ENCODE measurements at places on chromosomes 12 and 14.

- DNase-seq = peak; percentile 59
These were observed 18.8 kb downstream of the SOCS2 start for GRCh38 chr12:93591137-93591868.

DNA sequence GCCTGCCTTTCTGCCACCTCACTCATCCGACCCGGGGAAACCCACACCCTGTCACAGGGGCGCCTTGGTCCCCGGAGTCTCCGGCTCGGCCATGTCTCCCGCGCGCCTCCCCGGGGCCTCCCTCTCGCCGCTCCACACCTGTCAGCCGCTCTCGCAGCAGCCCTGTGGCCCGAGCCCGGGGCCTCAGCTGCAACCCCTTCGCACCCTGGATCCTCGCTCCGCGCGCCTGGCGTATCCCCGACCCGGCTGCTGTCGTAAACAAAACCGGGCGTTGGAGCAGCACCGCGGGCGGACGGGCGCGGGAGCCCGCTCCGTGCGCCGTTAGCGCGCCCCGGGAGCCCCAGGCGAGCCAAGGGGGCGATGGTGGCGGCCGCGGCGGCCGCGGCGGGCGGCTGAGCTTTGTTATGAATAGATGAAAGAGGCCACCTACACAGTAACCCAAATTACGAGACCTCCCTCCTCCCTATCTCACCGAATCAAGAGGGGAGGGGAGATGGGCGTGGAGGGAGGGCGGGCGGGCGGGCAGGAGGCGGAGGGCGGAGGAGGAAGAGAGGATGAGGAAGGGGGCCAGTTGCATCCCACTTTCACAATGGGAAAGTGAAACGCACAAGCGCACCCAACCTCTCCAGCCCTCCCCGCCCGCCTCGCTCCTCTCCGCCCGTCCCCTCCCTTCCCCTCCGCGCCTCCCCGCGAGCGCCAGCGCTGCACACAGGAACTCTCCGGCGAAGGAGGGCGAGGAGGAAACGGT, at the start of gene PLXNC1:
Gene PLXNC1, plus strand, starts transcription at position 587 of the 748 bp plus-strand sequence. CDS start 395 bp downstream, outside the sequence.
- DNase-seq = peak; percentile 44

DNA sequence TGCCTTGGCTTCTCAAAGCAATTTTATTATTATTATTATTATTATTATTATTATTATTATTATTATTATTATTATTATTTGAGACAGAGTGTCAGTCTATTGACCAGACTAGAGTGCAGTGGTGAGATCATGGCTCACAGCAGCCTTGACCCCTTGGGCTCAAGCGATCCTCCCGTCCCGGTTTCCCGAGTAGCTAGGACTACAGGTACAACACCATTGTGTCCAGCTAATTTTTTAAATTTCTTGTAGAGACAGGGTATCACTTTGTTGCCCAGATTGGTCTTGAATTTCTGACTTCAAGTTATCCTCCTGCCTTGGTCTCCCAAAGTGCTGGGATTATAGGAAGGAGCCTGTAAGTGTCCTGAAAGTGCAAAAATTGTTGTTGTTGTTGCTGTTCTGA, 11.6 kb upstream of the AP4S1 start:
- DNase-seq = no peak

DNA sequence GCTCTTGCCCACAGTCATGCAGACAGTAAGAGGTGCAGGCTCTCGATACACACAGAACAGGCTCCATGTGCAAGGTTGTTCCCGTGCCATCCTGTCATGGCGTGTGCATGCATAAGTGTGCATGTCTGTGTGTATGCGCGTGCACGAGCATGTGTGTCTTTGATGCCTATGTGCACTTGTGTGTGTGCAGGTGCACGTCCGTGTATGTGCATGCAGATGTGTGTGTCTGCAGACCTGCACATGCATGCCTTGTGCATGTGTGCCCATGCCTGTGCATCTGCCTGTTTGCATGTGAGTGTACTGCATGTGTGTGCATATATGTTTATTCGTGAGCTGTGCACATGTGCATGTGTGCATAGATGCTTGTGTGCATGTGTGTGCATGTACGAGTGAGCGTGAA, 309.8 kb downstream of the TMEM121 start:
- no peak for DNase-seq

DNA sequence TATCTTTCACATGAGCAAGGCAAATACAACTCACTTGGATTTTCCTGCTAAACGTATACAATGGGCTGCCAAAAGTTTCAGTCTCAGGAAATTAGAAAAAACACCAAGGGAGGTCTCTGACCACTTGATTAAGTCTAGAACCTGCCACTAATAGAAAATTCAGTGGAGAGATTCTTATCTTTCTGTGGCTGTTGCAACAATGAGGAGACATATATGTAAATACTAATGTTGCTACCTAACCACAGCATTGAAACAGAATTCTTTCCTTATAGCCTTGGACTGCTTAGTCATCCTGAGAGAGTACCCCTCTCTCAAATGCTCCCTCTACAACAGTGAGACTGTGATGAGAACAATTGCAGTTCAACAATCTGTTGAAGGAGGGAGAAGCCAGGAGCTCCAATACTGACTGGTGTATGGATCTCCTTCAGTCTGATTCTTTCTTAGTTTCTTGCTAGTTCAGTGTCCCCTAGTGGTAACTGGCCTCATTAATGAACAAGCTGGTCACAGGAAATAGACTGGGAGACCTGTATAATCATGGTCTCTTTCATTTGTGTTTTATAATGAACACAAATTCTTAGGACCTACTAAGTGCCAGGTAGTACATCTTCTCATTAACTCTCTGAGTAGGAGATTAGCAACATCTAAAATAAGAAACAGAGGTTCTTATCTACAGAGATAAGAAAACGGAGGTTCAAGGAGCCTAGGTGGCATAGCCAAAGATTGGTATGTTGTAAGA, 164.5 kb downstream of the SLC38A4 start:
- DNase-seq = peak; percentile 46

DNA sequence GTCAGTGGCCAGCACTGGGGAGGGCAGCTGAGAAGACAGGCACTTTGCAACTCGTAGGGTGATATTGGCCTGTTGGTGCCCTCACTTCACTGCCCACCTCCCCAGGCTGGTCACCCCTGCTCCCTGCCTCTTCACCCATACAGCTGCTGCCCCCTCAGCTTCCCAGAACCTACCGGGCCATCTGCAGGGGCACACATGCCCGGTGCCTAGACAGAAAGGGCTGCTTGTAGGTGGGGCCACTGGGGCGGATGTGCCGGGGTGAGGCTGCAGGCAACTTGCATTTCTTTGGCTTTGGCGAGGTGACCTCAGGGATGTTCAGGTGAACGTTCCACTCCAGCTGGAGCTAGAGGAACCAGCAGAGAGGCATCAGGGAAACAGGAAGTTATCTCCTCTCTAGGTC, 17.2 kb downstream of the FAM186B start:
- DNase-seq = no peak

DNA sequence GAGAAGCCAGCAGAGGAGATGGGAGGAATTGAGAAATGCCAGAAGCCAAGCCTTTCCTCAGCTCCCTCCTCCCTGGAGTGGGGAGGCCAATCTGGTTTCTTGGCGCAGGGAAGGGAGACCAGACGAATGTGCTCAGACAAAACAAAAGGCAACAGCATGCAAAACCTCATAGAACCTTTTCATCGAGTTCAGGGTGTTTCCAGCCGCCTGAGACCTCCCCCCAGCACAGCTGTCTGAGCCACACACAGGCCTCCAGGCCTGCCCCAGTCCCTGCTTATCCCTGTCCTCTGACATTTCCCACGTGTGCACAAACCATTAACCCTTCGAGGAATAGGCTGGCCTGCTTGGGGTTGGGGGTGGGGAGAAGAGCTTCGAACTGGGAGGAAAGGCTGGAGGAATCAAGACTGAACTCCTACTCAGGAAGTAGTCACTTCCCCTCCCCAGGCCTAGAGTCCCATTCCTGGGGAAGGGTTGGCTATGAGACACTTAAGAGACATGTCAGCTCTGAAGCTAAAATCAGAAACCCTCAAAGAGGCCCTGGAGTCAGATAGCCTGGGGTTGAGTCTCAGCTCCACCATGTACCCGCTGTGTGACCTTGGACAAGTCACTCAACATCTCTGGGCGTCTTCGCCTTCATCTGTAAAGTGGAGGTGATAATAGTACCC, 10.7 kb downstream of the TBX3 start:
- DNase-seq = no peak

DNA sequence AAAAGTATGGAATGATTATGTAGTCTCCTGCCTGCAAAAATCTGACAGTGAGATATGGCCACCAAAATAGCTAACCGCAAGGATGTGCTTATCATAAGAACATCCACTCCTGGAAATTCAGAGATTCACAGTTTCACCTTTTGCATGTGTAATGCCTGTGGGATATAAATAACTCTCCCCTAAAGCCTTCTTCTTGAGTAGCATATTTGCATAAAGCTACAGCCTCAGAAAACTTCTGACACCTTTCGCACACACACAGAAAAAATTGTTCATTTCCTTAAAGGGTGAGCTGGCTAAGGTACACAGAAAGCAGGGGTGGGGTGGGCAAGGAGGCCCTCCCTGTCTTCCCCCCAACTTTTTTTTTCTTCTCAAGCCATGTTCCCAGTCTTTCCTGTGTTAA, 3.1 kb upstream of the IGF1 start:
- DNase-seq = no peak

DNA sequence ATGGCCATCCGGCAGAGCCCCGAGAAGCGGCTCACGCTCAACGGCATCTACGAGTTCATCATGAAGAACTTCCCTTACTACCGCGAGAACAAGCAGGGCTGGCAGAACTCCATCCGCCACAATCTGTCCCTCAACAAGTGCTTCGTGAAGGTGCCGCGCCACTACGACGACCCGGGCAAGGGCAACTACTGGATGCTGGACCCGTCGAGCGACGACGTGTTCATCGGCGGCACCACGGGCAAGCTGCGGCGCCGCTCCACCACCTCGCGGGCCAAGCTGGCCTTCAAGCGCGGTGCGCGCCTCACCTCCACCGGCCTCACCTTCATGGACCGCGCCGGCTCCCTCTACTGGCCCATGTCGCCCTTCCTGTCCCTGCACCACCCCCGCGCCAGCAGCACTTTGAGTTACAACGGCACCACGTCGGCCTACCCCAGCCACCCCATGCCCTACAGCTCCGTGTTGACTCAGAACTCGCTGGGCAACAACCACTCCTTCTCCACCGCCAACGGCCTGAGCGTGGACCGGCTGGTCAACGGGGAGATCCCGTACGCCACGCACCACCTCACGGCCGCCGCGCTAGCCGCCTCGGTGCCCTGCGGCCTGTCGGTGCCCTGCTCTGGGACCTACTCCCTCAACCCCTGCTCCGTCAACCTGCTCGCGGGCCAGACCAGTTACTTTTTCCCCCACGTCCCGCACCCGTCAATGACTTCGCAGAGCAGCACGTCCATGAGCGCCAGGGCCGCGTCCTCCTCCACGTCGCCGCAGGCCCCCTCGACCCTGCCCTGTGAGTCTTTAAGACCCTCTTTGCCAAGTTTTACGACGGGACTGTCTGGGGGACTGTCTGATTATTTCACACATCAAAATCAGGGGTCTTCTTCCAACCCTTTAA, 1.5 kb downstream of the FOXG1 start:
- DNase-seq = no peak

- DNase-seq = no peak
These were observed 5.5 kb upstream of the OAS1 start for GRCh38 chr12:112901271-112901670.

GRCh38 chr14:90060965-90061684, 669 bp upstream of the KCNK13 start:
- DNase-seq = no peak

DNA sequence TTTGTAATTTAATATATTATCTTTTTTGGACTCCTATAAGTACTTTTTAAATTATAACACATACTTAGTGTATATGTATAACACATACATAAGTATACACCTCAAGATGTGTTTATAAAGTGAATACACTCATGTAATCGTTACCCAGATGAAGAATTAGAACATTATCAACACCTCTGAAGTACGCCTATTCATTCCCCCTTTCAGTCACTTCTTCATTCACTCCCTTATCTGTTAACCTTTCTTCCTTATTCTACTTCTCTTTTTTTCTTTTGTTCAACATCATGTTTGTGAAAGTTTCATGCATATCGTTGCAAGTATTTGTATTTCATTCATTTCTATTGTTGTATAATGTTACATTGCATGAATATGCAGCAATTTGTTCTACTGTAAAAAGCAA, 98.5 kb downstream of the ARID2 start:
- no peak for DNase-seq

GRCh38 chr12:49197256-49197655, 8.4 kb upstream of the TUBA1A start:
- DNase-seq = no peak

DNA sequence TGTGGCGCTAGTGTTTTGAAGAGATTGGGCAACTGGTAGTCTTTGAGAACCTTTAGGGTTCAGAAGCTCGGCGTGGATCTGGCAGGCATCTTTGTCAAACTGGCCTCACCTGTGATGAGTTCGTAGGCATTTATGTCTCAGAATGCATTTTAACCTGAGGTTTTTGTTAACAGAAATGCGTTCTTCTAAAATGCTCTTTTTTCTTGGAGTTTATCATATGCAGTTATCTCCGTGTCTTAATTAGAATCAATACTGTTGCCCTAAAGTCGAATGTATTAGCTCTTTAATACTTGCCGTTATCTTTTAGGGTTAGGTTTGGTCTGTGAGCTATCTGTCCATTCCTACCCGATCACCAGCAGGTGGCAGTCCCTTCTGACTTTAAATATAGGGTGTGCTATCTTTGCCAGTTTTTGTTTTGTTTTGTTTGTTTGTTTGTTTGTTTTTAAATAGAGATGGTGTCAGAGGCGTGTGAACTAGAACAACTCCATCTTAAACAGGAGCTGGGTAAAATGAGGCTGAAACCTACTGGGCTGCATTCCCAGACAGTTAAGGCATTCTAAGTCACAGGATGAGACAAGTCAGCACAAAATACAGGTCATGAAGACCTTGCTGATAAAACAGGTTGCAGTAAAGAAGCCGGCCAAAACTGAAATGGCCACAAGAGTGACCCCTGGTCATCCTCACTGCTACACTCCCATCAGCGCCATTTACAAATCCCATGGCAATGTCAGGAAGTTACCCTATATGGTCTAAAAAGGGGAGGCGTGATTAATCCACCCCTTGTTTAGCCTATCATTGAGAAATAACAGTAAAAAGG, 1.4 kb downstream of the ATF1 start:
- DNase-seq = no peak

GRCh38 chr12:127327986-127328385, 939.0 kb upstream of the TMEM132C start:
- no peak for DNase-seq
